Stimulated activated CD8-positive, alpha-beta memory T cell treated with anti-CD3 and anti-CD28 coated beads, Interleukin-7, amount 100 ng/mL, for 1 hour (primary cell): ENCODE measurements at places on chromosomes 6 and 20.

DNA sequence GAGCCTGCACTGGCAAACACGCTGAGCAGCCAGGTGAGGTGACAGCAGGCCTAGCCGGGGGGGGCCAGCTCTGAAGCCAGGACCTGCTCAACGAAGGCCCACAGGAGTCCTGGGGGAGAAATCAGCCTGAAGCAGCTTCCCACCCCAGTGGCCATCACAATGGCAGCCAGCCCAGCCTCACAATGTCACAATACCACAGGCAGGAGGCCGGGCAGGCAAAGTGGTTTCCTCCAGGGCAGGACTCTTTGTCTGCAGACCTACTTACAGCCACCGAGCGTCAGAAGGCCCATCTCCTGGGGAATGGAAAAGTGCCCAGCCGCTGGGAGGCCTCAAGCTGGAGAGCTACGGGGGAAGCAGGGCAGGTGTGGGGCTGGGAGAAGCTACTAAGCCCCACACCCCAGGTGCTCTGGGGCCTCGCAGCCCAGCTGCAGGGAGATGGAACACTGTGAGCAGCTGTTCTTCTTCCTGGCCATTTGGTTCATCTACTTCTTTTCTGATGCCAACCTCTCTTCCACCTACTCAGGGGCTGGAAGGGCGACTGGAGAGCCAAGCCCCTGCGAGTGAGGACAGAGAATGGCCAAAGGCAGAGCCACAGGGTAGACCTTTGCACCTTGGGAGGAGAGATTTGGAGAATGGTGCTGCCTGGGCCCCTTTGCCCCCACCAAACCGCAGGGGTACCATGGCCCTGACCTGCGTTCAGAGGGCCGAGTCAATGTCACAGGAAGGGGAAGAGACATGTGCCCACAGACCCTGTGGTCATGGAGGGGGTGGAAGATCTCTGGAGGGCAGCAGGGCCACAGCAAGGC, 22.3 kb upstream of the AVP start:
- no peak for DNase-seq

- no peak for DNase-seq
Observed at GRCh38 chr6:140156131-140156530, 781.7 kb upstream of the CITED2 start.

DNA sequence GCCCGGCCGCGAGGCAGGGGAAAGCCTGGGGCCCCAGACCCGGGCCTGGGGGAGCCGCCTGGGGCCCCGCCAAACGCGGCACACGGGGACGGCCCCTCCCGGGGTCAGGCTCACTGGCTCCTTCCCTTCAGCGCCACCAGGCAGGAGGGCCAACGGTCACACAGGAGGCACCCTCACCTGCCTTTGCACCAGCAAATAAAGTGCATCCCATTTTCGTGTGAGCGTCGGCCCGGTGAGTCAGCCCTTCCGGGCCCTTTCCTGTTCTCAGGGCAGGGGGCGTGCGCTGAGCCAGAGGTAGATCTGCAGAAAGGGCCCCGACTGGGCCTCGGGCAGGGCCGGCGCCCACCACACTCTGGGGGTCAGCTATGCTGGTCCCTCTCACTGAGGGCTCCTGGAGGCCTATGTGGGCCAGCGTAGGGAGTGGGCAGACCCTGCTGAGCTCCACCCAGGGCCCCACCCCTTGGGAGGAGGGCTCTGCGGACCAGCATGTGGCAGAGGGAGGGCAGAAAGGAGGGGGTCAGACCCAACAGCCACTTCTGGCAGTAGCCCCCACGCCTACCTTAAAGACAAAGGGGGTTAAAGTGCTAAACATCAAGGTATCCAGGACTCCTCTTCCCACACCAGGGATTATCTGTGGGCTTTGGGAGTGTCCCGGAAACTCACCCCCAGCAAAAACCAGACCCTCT, 931 bp upstream of the UCKL1 start:
- no peak for DNase-seq

DNA sequence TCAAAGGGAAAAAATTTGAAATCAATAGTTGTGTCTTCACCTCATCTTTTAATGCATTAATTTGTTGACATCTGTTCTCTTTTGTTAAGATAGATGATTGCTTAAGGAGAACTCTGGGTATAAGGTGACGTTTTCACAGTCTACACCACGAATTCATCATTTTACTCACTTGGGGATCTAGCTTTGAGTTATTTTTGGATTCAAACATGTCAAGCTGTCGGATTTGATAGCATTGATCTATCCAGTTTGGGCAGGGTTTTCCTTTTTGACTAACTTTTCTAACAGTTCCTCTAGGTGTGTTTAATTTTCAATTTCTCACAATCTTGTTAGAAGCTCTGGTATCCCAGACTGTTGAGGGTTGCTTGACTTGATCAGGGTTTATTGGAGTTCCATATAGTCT, 49.6 kb downstream of the HECA start:
- no peak for DNase-seq

DNA sequence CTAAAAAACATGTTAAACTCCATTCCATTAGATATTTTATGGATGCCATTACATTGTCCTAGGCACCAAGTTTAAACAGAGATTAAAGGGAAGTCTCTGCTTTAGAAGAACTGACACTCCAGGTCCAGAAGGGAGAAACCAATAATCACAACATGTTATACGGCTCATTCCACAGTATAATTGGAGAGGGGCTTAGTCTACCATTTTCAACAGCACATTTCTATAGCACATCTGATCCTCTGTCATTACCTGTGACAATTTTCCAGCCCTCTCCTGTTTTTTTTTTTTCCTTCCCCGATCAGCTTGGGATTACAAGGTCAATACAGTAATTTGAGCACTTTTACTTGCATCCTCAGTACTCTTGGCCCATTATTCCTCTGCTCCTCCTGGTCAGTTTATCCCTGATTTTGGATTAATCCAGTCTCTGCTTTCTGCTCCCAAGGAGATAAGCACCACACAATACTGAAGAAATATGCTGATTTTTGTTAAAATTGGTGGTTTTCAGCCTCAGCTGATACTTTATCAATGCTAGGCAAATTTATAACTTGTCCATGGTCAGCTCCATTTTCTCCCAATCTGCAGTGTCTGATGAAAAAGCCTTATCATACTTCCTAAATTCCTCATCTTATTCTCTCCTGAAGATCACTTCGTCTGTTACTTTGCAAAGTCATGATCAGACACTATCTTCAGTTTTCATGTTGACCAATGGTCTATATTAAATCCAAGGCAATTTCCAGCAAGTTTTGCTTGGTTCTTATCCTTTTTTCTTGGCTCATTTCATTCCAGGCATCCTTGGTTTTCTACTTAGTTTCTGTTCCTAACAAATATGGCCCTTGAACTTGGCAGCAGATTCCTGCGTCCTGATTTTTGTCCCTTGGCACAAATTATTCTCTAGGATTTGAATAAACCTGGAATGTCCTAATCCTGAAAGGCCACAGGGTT, 30.8 kb upstream of the SYNCRIP start:
- no peak for DNase-seq

DNA sequence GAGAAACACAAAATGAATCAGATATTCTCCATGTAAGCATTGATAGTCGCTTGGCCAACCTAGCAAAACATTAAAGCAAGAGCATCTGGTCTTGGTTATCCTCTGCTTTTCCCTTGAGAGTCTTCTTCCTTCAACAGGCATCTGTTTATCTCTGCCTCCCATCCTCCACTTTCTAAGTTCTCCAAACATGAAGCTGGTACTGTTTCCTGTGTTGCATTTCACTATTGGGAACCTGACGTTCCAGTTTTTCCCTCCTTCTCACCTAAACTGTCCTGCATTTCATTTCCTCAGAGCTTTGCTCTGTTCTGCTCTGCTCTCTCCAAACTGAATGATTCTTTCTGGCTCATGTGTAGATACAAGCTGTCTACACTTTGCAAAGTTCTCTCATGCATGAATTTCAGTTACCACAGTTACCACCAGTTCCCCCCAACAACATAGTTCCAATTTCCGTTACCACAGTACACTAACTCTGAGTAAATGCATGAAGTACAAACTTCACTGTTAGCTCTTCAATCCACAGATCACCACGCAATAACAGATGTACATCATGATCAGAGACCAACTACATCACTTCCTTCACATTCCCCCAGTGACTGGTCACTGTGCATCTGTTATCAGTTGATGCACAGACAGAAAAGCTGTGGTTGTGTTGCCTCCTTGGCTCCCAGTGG, 86.7 kb upstream of the F13A1 start:
- no peak for DNase-seq

DNA sequence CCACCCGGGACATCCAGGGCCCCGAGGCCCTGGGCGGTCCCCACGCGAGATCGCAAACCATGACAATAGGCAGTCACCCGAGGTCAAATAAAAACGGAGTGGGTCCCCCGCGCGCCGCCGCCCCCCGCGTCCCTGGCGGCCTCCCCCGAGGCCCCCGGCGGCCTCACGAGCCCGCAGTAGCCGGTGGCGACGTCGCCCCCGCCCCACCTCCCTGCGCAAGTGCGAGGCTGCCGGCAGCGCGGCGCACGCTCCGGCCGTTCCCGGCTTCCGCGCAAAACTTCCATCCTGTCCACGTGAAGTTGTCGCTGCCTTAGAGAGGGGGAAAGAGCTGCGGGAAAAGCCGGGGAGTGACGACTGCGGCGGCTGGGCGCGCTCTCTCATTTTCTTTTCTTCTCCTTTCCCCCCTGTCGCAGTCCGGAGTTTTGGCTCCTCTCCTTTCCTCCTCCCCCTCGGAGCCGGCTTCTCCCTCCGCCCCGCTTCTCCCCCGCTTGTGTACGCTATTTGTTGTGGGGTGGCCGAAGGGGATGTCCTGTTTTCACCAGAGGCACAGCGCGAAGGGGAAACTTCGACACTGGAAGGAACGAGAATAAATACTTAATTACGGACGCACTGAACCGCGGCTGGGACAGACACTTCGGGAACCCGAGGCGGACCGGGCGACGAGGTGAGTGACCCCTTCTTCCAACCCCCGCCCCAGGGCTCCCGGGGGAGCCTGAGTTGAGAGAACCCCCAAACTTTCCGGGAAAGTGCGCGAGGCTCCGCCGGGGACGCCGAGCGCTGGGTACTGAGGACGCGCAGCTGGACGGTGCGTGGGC, at the start of gene EYA4:
Gene EYA4, plus strand, starts transcription at position 272 of the 815 bp plus-strand sequence. CDS start 33,424 bp downstream, outside the sequence.
- DNase-seq: no peak

- no peak for DNase-seq
Observed at GRCh38 chr20:20837574-20838021, 125.2 kb upstream of the RALGAPA2 start.

- DNase-seq: no peak
Observed at GRCh38 chr6:46500382-46500781, 9.1 kb upstream of the RCAN2 start.

DNA sequence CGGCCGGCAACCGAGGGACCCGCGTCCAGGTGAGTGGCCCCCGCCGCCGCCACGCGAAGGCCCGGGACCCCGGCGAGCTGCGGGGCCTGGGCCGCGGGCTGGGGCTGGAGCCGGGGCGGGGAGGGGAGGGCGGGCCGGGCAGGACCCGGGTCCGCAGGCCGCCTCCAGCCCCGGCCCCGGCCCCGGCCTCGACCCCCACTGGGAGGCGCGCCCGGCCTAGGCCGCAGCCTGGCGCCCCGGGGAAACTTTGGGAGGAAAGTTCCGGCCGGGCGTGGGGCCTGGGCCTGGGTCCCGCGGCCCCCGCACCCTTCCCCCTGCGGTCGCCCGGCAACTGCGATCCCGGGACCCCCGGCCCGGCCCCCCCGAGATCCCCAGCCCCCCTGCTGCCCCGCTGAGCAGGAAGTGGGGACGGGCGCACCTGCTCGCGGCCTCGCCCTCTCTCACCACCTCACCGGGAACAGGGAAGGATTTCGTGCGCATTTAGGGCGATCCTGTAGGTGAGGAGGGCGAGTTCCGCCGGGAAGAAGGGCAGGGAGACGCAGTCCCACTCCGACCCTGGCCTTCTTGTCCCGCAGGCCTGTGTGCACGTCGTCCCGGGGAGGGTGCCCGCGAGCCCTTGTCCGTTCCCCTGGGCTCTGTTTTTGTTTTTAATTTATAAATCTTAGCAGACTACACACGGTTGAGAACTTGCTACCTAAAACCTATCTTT, 402 bp downstream of the OSBPL2 start:
- DNase-seq: no peak

GRCh38 chr6:81451787-81452186, 300.7 kb downstream of the TENT5A start:
- no peak for DNase-seq

DNA sequence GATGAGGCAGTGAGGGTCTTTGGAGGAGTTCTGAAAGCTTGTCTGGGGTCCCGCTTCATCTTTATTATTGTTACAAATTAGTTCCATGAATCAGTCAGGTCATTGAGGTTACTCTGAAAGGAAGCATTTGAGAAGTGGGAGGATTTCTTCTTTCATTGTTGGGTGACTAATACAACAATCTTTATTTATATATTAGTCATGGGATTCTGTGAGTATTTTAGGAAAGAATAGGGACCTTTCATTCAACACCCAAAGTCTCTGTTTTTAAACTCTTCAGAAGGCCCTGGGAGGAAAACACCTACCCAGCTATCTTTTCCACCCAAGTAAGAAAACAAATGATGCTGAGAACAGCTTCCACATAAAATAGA, 98.3 kb downstream of the SOD2 start:
- no peak for DNase-seq

- DNase-seq: no peak
Observed at GRCh38 chr6:86148586-86148985, 505.9 kb upstream of the SYNCRIP start.

DNA sequence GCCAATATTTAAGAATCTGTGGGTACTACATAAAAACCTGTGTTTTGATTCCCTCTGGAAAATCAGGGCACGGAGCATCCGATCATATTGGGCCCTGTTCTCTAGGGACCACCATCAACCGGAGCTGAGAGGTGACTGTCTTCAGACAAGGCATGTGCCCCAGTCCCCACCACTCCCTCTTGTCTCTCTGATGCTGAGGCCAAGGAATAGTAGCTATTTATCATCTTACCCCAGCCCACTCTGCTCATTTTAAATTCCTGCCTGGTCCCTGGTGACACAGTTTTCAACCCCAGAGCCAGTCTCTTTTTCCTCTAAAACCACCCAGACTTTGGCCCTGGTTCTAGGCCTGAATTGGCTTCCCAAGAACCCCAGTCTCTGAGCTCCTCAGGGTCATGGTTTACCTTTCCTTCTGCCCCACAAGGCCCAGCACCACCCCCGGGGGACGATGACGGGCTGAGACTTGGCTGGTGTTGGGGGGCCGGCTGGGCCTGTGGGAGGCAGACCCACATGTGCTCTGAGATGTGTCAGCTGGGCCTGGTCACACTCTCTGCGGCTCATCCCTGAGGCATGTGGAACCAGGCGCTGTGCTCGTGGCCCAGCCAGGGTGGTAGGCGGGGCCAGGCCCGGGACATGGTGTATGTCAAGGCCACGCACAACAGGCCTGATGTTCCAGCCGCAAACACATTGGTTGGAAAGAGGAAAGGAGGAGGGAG, 114.4 kb downstream of the CEBPB start:
- DNase-seq: no peak

- DNase-seq: no peak
Observed at GRCh38 chr20:32429745-32430360, 71.7 kb downstream of the ASXL1 start.

DNA sequence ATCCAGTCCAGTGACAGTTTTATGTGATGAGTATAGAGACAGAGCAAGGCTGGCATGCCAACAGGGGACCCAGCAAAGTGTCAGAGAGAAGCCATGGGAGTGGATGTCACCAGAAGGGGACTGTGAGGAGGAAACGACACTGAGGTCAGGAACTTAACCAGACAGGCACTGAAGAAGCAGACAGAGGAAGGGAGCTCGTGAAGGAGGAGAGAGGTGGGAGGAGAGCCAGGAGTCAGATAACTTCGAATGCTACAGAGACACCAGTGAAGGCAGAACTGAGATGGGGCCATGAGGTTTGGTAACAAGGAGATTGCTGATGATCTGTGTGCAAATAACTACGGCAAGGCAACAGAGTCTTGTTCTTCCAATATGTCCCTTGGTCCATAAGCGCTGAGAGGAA, 211.1 kb upstream of the FOXA2 start:
- DNase-seq: no peak

- DNase-seq: no peak
Observed at GRCh38 chr6:126788861-126789365, 329.6 kb upstream of the RSPO3 start.

GRCh38 chr6:107115695-107116327, 496 bp upstream of the BEND3 start:
- DNase-seq: no peak
